NCI-H1436 (cell line): ENCODE measurements at places on chromosomes 5 and 9.

DNA sequence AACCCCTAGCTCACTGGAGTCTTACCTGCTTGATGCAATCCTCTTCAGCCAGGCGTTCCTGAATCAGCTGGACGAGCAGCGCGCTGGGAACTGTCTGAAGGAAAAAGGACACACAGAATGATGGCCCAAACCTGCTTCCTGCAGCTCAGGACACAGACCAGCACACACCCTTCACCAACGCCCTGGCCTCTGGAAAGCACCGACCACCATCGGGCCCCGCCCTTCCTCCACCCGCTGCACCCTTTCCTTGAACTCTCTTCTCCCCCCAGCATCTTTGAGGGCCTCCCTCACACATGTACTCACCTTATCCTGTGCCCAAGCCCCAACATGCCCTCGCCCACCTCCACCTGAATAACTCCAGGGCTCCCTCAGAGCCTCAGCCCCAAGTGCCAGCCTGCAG is 23.3 kb downstream of the AK8 start:
- no peak for DNase-seq

- DNase-seq = no peak
These were observed 21.2 kb upstream of the ARL14EPL start for GRCh38 chr5:116011046-116011445.

DNA sequence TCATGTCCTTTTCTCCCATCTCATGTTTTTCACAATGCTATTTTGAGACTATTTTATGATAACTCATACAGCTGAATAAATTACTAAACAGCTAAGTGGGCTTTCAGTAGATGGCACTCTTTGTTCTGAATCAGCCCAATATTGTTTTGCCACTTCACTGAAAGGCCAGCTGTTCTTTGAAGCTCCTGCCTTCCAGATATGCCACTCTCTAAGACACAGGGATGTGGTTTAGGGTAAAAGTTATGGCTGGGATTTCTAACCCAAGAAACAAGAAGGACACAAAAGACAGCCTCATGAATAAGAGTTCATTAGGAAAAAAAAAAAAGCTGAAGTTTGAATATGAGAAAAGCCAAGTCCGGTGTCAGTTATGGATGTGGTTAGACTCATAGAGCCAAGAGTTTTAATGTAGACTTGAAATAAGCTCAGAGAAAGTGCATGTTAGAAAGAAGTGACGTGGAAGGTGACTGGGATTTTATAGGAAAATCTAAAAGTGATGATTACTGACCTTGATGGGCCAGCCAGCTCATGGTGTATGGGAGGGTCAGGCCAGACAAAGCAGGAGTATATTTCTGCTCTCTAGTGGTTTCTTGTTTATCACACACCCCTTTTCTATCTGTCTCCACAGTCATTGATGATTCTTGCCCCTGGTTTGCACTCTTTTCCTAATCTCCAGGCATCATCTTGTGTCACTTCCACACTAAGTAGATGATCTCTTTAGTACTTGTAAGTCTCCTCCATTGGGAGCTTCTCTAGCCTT is 488.5 kb downstream of the NR2F1-AS1 start:
- peak; percentile 3 for DNase-seq

GRCh38 chr9:37010180-37010579 is 23.9 kb downstream of the PAX5 start:
- DNase-seq = no peak

- DNase-seq = no peak
These were observed 140.3 kb upstream of the IRX2 start for GRCh38 chr5:2891781-2892180.

- no peak for DNase-seq
These were observed 262.4 kb downstream of the GRIA1 start for GRCh38 chr5:153752890-153753289.

- no peak for DNase-seq
These were observed 547.5 kb downstream of the EBF1 start for GRCh38 chr5:158552241-158552640.

GRCh38 chr5:175170899-175171298 is 273.1 kb downstream of the DRD1 start:
- DNase-seq = no peak

- no peak for DNase-seq
These were observed 153.5 kb upstream of the IRX2 start for GRCh38 chr5:2904956-2905355.

- no peak for DNase-seq
These were observed 60.1 kb upstream of the SPATA31C2 start for GRCh38 chr9:88198341-88198807.

- no peak for DNase-seq
These were observed 25.6 kb upstream of the SMC2 start for GRCh38 chr9:104068546-104068945.

DNA sequence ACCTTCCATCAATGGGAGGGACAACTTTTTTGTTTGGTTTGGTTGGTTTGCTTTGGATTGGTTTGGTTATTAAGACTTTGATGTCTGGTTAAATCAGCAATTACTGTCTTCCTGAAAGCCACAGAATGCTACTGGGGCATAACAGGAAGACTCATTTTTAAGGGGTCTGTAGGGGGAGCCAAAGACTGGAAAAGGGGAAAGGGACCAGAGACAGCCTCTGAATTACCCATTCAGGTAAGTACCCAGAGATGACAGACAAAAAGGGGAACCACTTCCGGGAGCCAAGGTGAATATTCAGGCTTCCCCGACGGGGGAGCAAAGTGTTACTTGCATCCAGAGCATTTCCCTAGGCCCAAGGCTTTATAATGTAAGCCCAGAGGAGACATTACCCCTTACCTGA is 4.6 kb upstream of the FEM1C start:
- DNase-seq = no peak

GRCh38 chr9:99166149-99166548 is 55.6 kb downstream of the ALG2 start:
- no peak for DNase-seq

- no peak for DNase-seq
These were observed 70.8 kb upstream of the CDKN2B start for GRCh38 chr9:22079873-22080341.

DNA sequence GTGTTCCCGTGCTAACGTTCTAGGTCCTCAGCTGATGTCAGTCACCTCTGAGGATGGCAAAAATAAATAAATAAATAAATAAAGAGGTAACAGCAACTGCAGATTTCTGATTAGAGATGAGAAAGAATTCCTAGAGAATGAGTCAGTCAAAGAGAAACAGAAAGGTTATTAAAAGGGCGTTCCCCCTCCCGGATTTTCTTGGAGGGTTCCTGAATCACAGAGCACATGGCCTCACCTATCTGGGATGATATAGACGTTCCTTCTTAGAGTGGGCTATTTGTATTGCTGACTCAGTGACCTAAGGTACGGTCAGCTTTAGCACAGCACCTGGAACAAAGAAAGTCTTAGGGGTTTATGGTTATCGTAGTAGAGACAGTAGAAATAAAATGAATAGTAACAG is 30.6 kb downstream of the HTR4 start:
- DNase-seq = no peak

GRCh38 chr9:72524820-72525540 is 3.6 kb downstream of the TMC1 start:
- DNase-seq = no peak

DNA sequence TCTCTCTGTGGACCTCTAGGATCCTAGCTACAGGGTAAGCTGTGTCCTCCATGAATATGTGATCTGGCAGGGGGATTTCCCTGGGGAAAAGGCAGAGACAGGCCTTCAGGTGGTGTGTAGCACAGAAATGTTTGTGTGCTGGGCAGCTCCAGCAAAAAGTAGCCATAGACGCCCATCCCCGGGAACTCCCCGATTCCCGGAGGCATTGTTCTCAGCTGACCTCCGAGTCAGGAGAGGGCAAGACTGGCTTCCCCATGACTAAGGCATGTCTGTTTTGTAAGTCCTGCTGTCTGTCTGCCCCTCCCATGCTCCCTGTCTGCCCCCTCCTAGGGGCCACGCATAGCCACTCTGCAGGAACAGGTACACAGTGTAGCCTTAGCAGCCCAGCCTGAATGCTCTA is 834.5 kb downstream of the PTPRD start:
- no peak for DNase-seq

- no peak for DNase-seq
These were observed 73.6 kb upstream of the GRHPR start for GRCh38 chr9:37348917-37349316.

GRCh38 chr5:113598926-113599325 is 85.4 kb downstream of the YTHDC2 start:
- no peak for DNase-seq
